ENCODE measurements at places on chromosomes 12 and 14.

GRCh38 chr14:52014601-52015267, 25.4 kb downstream of the RTRAF start:
- DNase-seq: peak; percentile 66

- DNase-seq: no peak
Observed at GRCh38 chr12:75852143-75852542, 179.4 kb downstream of the PHLDA1 start.

- peak; percentile 96 for DNase-seq
Observed at GRCh38 chr12:124520265-124520701, 47.1 kb downstream of the NCOR2 start.

DNA sequence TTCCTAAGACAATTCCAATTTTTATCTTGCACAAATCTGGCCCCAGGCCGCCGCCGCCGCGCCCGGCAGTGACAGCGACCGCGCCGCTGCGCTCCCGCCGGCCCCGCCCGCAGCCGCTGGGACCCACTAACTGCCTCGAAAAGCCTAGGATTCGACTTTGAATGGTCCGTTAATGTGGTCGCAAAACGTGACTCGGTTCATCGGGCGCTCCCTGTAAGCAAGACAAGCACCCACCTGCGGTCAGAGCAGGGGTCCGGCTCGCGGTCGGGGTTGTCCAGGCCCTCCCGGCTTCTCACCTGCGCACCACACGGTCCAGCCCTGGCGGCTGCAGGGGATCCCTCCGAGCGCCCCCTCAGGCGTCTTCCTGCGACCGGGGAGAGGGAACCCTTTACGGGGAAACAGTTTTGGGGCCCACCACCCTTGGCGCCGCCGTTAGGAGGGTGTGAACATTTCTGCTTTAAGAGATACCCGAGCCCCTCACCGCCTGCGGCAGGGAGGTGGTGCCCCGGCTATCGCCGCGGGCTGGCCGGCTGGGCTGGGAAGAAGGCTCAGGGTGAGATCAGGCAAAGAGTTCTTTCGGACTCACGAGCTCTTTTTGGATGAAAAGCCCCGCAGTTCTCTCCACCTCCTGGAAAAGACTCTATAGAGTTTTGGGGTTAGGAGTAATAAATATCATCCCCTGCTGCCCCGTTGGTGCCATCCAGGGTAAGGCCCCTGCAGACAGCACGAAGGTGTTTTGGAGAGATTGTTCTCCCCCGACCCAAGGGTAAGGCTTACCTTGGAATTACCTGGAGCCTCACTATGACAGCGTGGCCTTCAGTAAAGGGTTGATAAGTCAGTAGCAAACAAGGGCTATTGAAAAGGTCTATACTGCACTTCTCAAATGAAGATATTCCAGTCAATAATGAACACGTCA, 13.6 kb upstream of the FOXJ2 start:
- peak; percentile 76 for DNase-seq

- DNase-seq: no peak
Observed at GRCh38 chr12:109720152-109720856, 6.7 kb downstream of the FAM222A start.

- peak; percentile 51 for DNase-seq
Observed at GRCh38 chr12:3723916-3724805, 28.7 kb downstream of the CRACR2A start.

- no peak for DNase-seq
Observed at GRCh38 chr12:64798165-64798564, 26.3 kb upstream of the TBC1D30 start.

DNA sequence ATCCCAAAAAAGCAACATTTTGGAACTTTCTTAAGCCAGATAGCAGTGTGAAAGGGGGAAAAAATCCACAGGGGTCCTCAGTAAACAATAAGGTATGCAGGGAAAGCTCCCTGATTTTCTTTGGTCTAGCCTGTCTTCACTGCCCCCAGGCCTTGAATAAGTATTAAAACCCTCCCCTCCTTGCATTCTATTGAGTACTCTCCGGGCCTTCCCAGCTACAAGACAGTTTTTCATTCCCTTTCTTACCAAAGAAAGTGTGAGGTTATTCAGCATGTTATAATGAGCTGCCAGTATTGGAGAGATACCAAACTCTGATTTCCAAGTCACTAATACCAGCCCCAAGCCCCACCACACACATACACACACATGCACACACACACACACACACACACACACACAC, 59.8 kb upstream of the KIF21A start:
- DNase-seq: no peak

GRCh38 chr12:25529738-25530137, 23.3 kb downstream of the LMNTD1 start:
- no peak for DNase-seq

DNA sequence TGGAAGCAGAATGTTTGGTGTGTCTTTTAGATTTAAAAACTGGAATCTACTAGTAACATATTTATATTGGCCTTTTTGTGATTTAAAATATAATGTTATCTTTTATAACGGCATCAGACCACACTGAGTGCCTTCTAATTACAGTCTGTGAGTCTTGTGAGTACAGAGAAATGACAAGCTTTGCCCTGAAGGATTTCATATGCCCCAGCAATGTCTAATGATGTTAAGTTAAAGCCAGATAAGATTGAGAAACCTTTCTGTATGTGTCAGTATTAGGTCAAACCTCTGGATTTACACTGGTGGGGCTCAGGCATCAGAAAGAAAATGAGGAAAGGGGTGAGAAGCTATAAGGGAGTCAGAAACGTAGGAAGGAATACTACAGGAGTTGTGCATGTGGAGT, 25.2 kb downstream of the PLEKHA5 start:
- no peak for DNase-seq

DNA sequence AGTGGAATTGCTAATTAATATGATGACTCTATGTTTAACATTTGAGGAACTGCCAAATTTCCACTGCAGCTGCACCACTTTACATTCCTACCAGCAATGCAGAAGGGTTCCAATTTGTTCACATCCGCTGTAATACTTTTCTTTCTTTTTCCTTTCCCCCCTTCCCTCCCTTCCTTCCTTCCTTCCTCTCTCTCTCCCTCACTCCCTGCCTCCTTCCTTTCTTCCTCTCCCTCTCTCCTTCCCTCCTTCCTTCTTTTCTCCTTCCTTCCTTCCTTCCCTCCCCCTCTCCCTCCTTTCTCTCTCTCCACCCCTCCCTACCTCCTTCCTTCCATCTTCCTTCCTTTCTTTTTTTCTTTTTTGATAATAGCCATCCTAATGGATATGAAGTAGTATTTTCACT, 3.2 kb upstream of the PFKM start:
- no peak for DNase-seq

- no peak for DNase-seq
Observed at GRCh38 chr14:34081576-34082136, 130.8 kb upstream of the EGLN3 start.
